Kidney (tissue), 22 donors: ENCODE measurements at places on chromosomes 7 and 10. TPM values are rescaled to one million over a fixed set of nuclear protein-coding genes. Genes with fewer than 3 reads are reported as not detected.
A peak's percentile ranks its signal among the peaks of the same experiment; 100 is the strongest.

IKZF5 gene
- 17.1 TPM for total RNA-seq

LIPJ gene
- total RNA-seq, result not detected

C7orf57 gene
- total RNA-seq, result 0.63 TPM

CDK14 gene
- total RNA-seq, result 33.9 TPM

PON1 gene
- not detected for total RNA-seq

PTPRE gene
- 25.7 TPM for total RNA-seq

DNA sequence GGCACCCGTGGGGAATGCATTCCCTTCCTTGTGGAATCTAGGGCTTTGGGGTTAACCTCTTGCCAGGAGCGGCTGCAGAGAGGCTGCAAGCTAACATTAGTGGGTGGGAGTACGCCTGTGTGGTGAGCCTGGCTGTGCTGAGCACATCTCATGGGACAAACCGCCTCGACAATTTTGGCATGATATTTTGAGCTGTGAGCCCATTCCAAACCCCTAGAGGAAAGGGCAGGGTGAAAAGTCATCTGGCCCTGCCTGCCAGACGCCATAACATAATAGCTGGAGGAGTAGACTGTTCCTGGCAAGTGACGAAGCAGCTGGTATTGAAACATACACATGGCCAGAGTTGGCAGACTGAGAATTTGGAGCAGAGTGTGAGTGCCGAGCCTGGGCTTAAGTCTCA lies 110.0 kb downstream of the TACC2 start:
- H3K4me1 ChIP-seq, result peaks cover 3% of the 10 kb centered on the region
- no peaks in the 10 kb centered on the region for H3K27me3 ChIP-seq
- DNase-seq, result no peak
- no peak overlapping the region for H3K27ac ChIP-seq
- no peaks in the 10 kb centered on the region for H3K36me3 ChIP-seq

DNA sequence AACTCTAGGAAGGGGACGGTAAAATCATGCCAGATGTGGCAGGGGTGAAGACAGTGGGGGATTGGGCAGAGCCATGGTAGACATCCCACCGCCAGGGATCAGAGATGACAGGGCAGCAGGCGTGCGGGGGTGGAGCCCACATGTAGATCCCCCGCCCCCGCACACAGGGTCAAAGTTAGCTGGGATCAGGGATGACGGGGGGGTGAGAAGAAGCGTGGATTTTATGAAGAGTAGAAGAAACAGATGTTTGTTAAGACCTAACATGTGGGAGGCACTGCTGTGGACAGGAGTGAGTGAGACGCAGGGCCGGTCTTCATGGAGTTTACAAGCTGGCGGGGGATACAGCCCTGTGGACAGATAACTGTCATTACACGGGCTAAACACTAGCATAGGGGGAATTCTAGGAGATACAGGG lies 154.0 kb upstream of the KLF14 start:
- no peak for DNase-seq
- no peak overlapping the region for H3K4me3 ChIP-seq
- H3K27me3 ChIP-seq, result no peaks in the 10 kb centered on the region
- H3K36me3 ChIP-seq, result peaks cover 19% of the 10 kb centered on the region
- H3K4me1 ChIP-seq, result peaks cover 64% of the 10 kb centered on the region

DNA sequence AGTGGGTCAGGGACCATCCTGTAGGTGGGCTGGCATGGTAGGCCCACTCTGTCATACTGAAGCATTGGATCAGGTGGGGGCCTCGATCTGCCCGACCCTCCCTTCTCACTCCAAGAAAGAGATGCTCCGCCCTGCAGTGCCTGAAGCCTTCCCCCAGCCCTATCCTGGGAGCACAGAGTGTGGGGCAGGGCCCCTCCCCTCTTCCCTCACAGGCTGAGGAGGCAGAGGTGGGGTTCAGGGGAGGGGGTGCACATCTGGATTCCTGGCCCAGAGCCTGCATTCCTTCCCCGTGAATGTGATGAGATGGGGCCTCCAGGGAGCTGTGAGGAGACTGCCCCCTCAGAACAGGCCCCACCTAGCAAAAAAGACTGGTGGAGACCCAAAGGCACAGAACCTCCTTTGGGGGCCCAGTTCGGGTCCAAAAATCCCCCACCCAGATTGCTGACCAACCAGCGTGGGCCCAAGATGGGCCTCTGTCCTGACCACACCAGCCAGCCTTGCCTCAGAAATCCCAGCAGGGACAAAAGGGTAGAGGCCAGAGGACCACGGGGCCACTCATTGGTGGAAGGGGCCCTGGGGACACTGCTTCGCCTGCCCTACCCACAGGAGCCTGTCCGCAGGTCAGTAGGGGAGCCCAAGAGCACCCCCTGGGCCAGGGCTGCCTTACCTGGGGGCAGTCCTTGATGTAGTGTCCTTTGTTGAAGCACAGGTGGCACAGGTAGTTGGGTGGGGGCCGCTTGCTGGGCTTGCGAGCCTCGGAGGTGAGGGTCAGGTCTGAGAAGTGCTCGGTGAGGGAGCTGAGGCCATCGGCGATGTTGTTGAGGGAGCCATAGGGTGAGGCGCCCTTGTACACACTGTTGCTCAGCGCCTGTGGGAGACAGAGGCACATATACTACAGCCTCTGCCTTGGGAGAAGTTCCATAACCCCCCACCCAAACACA lies 13.3 kb downstream of the ZCCHC24 start:
- no peaks in the 10 kb centered on the region for H3K36me3 ChIP-seq
- H3K27ac ChIP-seq, result no peak overlapping the region
- no peaks in the 10 kb centered on the region for H3K27me3 ChIP-seq
- no peak overlapping the region for H3K4me3 ChIP-seq
- H3K4me1 ChIP-seq, result no peaks in the 10 kb centered on the region
- DNase-seq, result no peak

- H3K4me1 ChIP-seq, result no peaks in the 10 kb centered on the region
- H3K27me3 ChIP-seq, result no peaks in the 10 kb centered on the region
- no peak overlapping the region for H3K27ac ChIP-seq
- no peak overlapping the region for H3K4me3 ChIP-seq
Observed at GRCh38 chr7:151289891-151290290, 41.4 kb upstream of the SMARCD3 start.

GRCh38 chr7:157509226-157509625 lies 172.4 kb downstream of the DNAJB6 start:
- DNase-seq, result no peak
- no peaks in the 10 kb centered on the region for H3K27me3 ChIP-seq
- H3K36me3 ChIP-seq, result no peaks in the 10 kb centered on the region
- no peak overlapping the region for H3K4me3 ChIP-seq
- H3K27ac ChIP-seq, result no peak overlapping the region

GRCh38 chr7:13336227-13336626 lies 648.8 kb downstream of the ARL4A start:
- DNase-seq, result no peak
- H3K4me3 ChIP-seq, result no peak overlapping the region
- no peaks in the 10 kb centered on the region for H3K4me1 ChIP-seq
- no peaks in the 10 kb centered on the region for H3K27me3 ChIP-seq
- no peaks in the 10 kb centered on the region for H3K36me3 ChIP-seq
- no peak overlapping the region for H3K27ac ChIP-seq

DNA sequence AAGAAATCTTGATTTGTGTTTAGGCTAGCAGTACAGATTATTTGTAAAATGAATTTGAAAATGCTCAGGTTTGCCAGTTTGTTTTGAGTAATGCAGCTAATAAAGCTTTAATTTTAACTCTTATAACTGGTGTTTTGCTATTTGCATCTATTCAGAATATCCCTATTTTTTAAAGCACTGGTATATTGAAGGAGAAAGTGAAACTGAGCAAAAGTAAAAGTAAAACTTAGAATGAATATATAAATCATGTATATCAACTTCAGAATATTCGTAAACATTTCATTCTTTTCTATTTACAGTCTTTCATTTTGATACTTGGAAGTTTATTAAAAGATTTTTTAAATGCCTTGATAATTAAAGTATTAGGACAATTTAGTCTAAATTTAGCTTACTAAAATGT lies 26.2 kb downstream of the TASOR2 start:
- no peaks in the 10 kb centered on the region for H3K4me1 ChIP-seq
- H3K27ac ChIP-seq, result no peak overlapping the region
- H3K27me3 ChIP-seq, result no peaks in the 10 kb centered on the region
- no peaks in the 10 kb centered on the region for H3K36me3 ChIP-seq
- H3K4me3 ChIP-seq, result peak overlapping the region; percentile 53

GRCh38 chr10:112847778-112848177 lies 102.3 kb upstream of the TCF7L2 start:
- H3K4me3 ChIP-seq, result no peak overlapping the region
- H3K27me3 ChIP-seq, result no peaks in the 10 kb centered on the region
- DNase-seq, result no peak
- no peaks in the 10 kb centered on the region for H3K4me1 ChIP-seq

- H3K27ac ChIP-seq, result no peak overlapping the region
- no peaks in the 10 kb centered on the region for H3K4me1 ChIP-seq
- H3K4me3 ChIP-seq, result no peak overlapping the region
- H3K36me3 ChIP-seq, result peaks cover 2% of the 10 kb centered on the region
Observed at GRCh38 chr10:114138581-114138980, 35.4 kb downstream of the CCDC186 start.

DNA sequence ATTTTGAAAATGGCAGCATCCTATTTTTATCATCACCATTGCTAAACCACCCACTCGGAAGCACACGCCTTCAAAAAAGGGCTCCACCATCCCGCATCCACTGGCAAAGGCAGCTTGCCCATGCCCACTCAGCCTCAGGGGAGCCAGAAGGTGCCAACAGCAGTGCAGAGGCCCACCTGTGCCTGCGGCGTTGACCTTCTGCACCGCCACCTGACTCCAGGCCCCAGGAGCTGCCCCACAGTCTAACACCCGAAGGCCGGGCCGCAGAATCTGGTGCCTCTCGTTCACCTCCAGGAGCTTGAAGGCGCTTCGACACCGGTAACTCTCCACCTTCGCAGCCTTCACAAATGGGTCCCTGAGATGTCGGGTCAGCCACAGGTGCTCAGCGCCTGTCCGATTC lies 2.8 kb downstream of the MRM2 start:
- no peaks in the 10 kb centered on the region for H3K27me3 ChIP-seq
- no peak for DNase-seq
- H3K4me1 ChIP-seq, result no peaks in the 10 kb centered on the region
- H3K4me3 ChIP-seq, result no peak overlapping the region
- peaks cover 6% of the 10 kb centered on the region for H3K36me3 ChIP-seq

DNA sequence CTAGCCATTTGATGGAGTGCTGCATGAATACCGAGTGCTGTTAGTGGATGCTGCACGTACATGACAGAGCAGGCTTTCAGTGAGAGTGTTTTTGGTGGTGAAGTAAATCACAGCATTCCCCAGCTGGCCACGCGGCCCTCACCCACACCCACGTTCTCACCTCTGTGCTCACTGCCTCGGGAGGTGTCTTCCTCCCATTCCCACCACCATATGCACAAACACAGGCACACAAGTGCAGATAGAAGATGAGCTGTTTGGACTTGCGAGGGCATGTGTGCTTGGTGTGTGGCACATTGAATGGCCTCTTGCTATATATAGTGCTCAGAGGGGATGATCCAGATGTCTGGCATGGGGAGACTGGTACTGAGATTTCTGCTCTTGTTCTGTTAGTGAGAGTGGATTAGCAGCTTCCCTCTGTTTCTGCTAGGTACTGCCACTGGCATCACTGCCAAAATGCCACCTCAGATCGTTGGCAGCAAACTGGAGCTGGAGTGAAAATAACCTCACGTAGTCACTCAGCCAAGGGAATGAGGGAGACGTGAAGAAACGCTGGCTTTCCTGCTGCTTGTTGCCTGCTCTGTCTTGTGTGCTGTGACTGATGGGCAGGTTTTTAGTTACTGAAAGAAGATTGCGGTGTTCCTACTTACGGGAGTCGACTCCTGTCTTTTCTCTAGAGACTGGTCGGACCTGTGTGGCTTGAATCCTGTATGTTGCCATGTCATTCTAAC lies 19.1 kb downstream of the DNAJB6 start:
- H3K4me1 ChIP-seq, result no peaks in the 10 kb centered on the region
- H3K27me3 ChIP-seq, result no peaks in the 10 kb centered on the region
- H3K36me3 ChIP-seq, result no peaks in the 10 kb centered on the region
- no peak overlapping the region for H3K27ac ChIP-seq
- no peak overlapping the region for H3K4me3 ChIP-seq

DNA sequence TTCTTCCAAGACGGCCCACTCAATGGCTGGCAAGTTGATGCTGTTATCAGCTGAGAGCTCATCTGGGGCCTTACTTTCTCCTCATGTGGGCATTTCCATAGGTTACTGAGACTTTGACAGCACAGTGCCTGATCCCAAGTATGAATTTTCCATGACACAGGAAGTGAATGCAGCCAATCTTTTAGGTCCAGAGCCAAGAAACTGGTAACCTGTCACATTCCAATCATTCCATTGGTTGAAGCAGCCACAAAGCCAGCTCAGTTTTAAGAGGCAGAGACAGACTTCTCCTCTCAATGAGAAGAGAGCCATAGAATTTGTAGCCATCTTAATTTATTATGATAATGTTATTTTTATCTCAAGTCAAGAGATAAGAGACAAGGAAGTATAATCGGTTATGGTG lies 775.5 kb downstream of the CNTNAP2 start:
- no peaks in the 10 kb centered on the region for H3K4me1 ChIP-seq
- DNase-seq, result no peak
- no peaks in the 10 kb centered on the region for H3K36me3 ChIP-seq
- H3K27ac ChIP-seq, result no peak overlapping the region

- no peak overlapping the region for H3K4me3 ChIP-seq
- no peak for DNase-seq
- no peak overlapping the region for H3K27ac ChIP-seq
- H3K36me3 ChIP-seq, result no peaks in the 10 kb centered on the region
- peaks cover 5% of the 10 kb centered on the region for H3K4me1 ChIP-seq
Observed at GRCh38 chr10:113053091-113053490, 103.0 kb downstream of the TCF7L2 start.
